Mesendoderm (in vitro differentiated cells): ENCODE measurements at places on chromosomes 16 and 17.

DNA sequence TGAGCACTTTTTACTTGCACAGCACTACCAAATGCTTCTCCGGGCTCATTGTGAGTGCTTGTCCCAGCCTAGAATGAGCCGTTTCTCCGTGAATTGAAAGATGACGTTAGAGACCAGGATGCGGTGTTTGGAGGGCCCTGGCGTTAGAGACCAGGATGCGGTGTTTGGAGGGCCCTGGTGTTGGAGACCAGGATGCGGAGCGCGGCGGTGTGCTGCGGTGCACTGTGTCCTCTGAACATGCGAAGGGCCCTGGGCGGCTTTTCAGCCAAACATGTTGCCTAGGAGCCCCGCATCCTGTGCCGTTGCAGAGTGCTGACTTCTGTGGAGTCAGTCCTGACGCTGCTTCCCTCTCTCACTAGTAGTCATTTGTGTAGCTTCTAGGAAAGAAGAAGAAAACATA lies 42.7 kb downstream of the BANP start:
- no peak for DNase-seq

DNA sequence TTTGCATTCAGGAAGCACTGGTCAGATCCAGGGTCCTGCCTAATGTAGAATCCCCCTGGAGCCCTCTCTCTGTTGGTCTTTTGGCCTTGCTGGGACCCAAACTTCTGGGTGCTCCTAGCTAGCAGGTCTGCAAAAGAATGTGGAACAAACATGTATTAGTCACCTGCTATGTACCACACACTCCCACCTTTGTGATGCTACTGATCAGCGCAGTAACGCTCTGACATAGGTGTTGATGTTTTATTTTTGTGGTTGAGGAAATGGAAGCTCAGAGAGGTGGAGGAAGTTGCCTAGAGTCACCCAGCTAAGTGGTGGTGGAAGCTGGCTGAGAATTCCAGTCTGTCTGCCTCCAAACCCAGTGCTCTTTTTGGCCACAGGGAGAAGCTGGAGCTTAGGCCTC lies 35.8 kb upstream of the LGALS9 start:
- no peak for DNase-seq

- DNase-seq, result no peak
Observed at GRCh38 chr17:54518706-54519105, 381.9 kb upstream of the TOM1L1 start.

DNA sequence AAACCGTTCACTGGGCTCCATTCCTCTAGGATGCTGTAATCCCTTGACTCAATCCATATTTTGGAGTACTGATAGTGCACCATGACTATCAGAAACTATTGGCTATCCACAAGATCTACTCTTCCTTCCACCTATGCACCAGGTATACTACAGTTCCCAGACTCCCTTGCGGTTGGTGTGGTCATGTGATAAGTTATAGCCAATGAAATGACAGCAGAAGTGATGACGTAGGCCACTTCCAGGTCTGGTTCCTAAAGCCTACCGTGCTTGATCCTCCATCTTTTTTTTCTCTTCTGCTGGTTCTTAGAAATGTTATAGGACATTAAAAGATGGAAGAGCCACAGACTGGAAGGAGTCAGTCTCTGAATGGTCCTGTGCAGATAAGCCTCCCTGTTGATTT lies 278.8 kb upstream of the C16orf82 start:
- peak; percentile 23 for DNase-seq

DNA sequence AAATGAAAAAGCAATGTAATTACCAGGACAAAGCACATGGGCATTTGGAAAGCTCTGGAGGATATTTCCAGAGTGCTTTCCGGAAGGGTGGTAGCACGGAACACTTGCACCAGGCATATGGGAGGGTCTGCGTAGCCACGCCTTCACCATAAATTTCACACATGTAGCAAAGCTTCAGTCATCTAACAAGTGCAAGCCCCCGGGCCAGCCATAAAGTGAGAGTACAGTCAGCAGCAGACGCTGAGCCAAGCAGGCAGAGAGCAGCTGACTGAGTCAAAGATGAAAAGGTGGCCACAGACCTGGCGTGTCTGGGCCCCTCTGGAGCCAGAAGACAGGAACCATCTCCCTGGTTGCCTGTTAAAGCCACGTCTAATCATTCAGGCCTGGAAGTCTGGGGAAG lies 130.6 kb downstream of the SEC14L1 start:
- no peak for DNase-seq

GRCh38 chr17:30599428-30600059 lies 122.3 kb downstream of the GOSR1 start:
- no peak for DNase-seq

DNA sequence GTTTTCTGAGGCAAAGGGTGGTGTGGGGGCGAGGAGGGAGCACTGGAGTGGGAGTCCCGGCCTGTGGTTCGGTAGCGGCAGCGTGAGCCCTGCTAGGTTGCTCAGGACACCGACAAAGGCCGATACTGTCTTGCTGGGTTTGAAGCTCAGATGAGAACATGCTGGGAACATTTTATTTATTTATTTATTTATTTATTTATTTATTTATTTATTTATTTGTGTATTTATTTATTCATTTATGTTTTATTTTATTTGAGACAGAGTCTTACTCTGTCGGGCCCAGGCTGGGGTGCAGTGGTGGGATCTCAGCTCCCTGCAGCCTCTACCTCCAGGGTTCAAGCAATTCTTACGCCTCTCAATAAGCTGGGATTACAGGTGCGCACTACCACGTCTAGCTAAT lies 117.9 kb upstream of the GSE1 start:
- no peak for DNase-seq

DNA sequence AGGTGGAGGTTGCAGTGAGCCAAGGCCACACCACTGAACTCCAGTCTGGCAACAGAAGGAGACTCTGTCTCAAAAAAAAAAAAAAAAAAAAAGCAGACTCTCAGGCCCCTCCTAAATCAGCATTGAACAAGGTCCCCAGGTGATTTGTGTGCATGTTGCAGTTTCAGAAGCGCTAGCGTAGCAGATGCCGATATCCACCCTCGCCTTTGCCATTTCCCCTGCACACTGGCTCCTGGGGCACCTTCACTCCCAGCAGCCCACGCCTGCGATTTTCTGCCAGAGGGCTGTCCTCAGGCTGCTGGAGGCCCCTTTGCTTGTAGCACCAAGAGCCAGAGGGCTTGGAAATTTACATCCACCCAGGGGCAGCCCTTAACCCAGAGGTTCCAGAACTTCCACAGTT lies 95.6 kb downstream of the WSCD1 start:
- DNase-seq, result no peak

DNA sequence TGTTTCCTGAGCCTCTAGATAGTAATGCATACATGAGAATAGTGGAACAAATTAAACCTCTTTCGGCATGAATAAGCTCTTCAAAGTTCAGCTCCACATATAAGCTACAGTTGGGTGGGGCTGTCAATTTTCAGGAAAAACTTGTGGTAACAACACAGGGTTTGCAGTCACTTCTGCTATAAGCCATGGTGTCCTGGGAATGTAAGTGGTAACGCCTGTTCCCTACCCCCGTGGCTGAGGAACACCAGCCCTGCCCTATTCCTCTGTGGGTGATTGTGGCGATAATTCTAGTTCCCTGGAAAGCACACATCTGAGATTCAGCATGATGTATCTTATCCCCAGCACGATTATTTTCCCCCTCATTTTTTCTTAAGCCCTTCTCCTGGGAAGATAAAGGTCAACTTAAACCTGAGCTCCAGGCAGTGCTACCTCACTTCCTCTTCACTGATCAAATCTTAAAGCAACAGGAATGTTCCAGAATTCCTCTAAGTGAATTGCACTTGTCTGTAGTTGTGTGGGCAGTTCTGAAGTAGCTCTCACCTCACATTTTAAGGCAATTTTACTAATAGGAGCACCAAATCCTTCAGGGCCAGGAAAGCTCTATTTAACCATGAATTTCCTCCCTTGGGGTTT lies 500.7 kb upstream of the HSBP1 start:
- peak; percentile 52 for DNase-seq

GRCh38 chr16:87897521-87898505 lies 28.5 kb upstream of the SLC7A5 start:
- DNase-seq, result no peak

DNA sequence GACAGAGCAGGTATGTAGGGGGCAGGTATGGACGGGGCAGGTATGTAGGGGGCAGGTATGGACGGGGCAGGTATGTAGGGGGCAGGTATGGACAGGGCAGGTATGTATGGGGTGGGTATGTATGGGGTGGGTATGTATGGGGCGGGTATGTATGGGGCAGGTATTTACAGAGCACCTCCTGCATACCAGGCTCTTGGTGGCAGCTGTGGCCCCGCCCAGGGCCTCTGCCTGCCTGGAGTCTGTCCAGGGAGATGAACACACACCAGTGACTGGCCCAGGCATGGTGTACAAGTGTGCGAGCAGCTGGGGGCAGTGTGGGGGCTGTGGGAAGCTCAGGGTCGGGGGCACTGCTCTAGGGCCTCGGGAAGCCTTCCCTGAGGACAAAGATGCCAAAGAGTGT lies 4.4 kb downstream of the RPL3L start:
- DNase-seq, result no peak

DNA sequence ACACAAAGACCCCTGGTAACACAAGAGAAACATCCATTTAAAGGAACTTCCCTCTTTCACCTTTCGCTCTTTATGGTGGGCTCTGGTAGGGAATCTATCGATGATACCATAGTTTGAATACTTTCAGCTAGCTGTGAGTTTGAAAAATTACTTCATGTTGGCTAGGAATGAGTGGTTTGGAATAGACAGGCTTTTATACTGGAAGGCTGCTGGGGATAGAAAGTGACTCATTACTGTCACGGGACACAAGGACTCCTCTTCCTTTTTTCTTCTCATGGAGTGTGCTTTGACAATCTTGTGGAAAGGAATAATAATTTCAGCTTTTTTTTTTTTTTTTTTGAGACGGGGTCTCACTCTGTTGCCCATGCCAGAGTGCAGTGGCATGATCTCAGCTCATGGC lies 76.9 kb downstream of the CYB561 start:
- DNase-seq, result no peak

DNA sequence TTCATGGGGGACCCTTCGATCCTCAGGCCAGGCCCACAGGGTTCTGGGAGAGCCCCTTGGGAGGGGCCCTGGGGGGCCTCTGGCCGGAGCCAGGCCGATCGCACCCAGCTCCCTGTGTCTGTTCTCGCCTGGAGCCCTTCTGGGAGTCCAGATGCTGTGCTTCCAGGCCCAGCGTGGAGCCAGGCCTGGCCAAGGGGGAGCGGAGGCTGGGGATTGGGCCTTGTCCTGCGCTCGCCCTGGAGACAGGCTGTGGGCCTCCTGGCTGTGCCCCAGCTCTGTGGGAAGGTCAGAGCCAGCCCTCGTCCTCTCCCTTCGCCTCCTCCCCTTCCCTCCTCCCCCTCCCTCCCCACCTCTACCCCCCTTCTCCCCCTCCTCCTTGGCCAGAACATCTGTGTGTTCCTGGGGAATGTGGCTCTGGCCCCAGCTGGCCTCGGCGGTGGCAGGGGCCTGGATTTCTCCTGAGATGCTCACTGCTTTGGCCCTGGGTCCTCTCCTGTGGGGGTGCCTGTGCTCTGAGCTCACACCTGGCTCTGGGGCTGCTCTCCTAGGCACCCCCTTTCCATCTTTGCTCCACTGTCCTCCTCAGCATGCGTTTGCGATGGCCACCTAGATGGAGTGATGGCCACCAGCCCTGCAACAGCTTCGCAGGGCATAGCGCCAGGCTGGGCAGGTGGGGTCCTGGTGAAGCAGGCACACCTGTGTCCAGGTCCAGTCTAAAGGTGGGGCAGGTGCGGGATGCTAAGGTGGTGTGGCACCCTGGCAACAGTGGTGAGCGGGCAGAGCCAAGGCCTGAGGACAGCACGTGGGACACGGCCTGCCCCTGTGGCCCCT lies 90.6 kb upstream of the CIBAR2 start:
- peak; percentile 83 for DNase-seq

DNA sequence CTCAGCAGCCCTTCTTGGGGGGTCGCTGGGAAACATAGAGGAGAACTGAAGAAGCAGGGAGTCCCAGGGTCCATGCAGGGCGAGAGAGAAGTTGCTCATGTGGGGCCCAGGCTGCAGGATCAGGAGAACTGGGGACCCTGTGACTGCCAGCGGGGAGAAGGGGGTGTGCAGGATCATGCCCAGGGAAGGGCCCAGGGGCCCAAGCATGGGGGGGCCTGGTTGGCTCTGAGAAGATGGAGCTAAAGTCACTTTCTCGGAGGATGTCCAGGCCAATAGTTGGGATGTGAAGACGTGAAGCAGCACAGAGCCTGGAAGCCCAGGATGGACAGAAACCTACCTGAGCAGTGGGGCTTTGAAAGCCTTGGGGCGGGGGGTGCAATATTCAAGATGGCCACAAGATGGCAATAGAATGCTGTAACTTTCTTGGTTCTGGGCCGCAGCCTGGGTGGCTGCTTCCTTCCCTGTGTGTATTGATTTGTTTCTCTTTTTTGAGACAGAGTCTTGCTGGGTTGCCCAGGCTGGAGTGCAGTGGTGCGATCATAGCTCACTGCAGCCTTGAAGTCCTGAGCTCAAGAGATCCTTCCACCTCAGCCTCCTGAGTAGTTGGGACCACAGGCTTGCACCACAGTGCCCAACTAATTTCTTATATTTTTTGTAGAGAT lies 3.4 kb downstream of the STH start:
- DNase-seq, result peak; percentile 74

DNA sequence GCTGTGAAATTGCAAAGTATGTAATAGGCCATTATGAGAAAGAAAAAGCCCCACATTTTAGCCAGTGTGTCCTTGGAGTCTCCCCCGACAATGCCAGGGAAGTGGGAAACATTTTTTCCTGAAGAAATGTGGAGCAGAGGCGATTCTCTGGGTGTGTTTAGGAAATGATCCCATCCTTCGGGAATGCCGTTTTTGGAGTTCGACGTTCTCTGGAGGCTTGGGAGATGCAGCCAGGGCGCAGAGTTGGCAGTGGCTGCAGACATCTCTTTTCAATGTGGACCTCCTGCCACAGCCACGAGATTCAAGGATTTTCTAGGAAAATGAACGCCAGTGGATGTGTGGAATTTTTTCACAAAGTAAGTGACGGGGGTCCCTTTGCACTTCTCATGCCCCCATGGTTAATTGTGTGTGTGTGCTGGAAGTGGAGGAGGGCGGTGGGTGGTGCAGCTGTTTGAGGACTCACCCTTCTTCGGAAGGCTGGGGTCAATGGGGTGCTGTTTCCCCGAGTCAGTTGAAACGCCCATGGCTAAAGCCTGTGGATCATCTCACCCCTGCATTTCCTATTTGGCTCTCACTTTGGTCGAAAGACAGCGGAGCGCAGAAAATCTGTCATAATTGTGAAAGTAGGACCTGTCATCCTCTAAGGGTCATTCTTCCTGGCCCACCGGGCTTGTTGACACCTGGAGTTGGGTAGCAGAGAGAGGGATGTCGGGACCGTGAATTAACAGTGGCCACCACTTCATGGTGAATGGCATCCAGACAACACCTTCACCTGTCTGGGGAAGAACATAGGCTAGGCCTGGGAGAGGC lies 73.2 kb downstream of the CMIP start:
- DNase-seq, result peak; percentile 54
